ENCODE measurements at places on chromosomes 1 and 21. TPM values are rescaled to one million over a fixed set of nuclear protein-coding genes. Genes with fewer than 3 reads are reported as not detected.

The MAP10 gene
- 2.4 TPM for total RNA-seq

The LHX8 gene
- not detected for total RNA-seq

The RGS13 gene
- not detected for total RNA-seq

The PADI2 gene
- 147 TPM for total RNA-seq

The RNF207 gene
- 53.5 TPM for total RNA-seq

The GNAT2 gene
- total RNA-seq: not detected

The IQGAP3 gene
- total RNA-seq: 1.5 TPM

The CDKN2C gene
- total RNA-seq: 2.8 TPM

GRCh38 chr1:89996450-89997110 is 1.7 kb downstream of the ZNF326 start:
- peak; percentile 25 for DNase-seq

DNA sequence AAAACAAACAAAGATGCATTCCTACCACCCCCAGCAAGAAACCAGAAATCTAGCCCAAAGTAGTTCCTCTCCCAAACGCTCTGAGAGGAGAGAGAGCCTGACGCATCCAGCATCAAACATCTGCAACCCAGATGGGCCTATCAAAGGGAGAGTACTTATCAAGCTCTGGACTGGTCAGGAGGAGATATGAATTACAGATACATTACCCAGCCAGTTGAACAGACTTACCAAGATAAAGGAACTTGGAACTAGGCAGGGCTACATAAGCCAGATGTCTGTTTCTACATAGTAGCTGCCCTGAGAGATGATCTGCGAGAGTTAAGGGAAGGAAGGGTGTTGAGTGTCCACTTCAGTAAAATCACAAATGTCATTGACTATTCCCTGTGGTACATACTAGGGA is 138.4 kb downstream of the PAPPA2 start:
- DNase-seq: no peak

GRCh38 chr1:186682736-186683135 is 2.5 kb upstream of the PTGS2 start:
- DNase-seq: peak; percentile 2

DNA sequence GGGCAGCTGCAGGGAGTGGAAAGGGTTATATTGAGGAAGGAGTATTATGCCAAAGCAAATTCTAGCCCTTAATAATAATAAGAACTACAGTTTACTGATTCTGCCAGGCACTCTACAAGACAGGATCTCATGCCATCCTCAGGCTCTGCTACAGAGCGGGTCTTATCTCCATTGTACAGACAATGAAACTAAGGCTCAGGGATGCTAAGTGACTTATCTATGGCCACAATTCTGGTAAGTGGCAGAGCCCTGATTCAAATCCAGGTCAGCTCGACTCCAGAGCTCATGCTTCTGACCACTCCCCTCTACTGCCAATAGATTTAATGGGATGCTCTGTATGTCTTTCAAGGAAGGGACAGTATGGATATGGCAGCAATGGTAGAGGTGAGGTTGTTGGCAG is 146.1 kb upstream of the CD34 start:
- DNase-seq: no peak

DNA sequence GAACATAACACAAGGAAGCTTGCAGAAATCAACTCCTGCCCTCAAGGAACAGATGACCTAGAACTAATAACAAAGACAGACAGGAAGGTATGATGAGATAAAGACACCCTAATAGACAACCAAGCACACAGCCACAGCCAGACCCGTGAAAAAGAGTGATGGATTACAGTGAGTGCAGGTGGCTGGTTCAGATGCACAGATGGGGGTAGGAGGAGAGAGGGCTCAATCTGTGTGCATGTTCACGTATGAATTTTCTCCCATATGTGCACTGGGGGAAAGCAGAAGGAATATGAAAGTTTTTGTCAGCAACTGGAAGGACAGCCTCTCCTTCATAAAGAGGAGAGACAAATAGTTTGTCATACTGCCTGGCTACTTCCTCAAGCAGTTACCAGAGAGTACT is 367.1 kb downstream of the PBX1 start:
- DNase-seq: no peak

GRCh38 chr1:173195596-173196088 is 11.5 kb downstream of the TNFSF4 start:
- DNase-seq: no peak

DNA sequence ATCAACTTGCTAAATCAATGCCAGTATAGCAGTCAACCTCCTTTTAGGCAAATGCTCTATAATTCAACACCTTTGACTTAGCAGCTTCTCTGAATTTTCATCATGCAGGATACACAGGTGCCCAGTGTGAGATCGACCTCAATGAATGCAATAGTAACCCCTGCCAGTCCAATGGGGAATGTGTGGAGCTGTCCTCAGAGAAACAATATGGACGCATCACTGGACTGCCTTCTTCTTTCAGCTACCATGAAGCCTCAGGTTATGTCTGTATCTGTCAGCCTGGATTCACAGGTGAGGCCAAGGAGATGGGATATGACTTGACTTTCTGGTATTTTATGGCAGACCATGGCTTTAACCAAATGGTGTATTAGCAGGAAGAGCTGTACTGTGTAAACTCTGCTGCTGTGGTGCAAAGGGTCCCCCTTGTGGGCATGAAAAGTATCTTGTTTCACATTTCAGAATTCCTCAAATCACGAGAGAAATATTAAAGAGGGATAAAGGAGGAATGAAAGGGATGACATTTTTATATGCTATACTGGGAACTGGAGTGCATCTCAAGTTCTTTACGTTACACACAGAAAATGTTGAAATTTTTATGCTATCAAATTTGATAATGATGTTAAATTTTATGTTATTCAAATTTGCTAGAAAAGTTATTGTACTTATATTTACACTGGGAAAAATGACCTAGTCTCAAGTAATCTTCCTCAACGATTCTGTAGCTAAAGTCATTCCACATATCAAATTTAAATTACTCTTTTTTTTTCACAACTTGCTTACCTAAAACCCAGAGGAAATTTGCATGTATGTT is 88.9 kb downstream of the CRB1 start:
- peak; percentile 64 for DNase-seq

- no peak for DNase-seq
Observed at GRCh38 chr1:48291421-48291820, 68.9 kb downstream of the SLC5A9 start.

- peak; percentile 22 for DNase-seq
Observed at GRCh38 chr21:17550671-17551308, 37.9 kb downstream of the CXADR start.

- DNase-seq: no peak
Observed at GRCh38 chr1:53324321-53324720, 3.5 kb downstream of the LRP8 start.

GRCh38 chr1:168106274-168106673 is 30.5 kb downstream of the GPR161 start:
- no peak for DNase-seq

DNA sequence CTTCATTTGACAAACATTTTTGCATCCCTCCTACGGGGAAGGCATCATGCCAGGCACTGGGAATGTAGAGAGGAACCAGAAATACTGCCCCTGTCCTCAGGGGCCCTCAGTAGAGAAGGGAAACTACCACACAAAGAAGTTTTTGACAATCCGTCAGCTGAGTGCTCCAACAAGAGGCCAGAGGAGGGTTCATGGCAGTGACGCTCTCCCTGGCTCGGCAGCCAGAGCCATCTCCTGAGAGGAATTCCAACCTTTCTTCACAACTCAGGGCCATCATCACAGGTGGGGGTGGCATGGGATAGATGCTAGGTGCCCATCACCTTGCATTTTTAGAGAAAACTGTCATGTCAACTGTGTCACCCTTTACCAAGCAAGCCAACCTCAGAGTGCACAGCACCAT is 154.1 kb downstream of the HIVEP3 start:
- DNase-seq: no peak

DNA sequence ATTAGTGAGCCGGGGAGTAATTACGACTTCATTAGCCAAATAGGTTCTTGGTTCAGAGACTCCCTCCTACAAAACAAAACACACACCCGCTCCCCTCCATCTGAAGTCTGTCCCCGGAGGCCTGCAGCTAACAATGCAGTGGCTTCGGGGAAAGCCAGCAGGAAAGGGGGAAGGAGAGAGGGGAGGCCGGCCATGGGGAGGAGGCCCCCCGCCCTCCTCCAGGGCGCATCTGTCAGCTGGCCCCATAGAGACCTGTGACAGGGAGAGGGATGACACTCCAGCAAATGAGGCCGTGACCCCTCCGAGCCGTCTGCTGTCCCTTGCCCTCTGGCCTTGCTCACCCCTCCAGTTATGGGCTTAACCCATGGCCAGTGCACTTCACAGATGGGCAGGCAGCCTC is 12.1 kb upstream of the CNTN2 start:
- no peak for DNase-seq

GRCh38 chr21:46284077-46284644 is 1.2 kb downstream of the MCM3AP start:
- no peak for DNase-seq

DNA sequence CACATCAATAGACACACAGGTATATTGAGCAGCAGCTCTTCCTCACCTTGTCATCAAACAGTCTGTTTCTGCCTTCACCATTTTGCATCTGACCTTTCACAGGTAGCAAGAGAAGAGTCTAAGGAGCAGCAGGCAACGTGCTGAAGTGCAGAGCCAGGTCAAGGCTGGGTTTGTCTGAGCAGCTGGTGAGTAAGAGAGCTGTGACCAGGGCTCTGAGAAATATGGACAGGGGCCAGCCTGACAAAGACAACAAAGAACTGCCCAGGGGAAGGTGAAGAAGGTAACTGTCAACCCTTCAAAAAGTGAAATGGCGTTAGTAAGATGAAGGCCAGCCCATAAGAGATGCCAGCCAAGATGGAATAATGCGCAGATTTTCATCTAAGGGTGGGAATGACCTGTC is 58.9 kb upstream of the LRRC8D start:
- peak; percentile 12 for DNase-seq

DNA sequence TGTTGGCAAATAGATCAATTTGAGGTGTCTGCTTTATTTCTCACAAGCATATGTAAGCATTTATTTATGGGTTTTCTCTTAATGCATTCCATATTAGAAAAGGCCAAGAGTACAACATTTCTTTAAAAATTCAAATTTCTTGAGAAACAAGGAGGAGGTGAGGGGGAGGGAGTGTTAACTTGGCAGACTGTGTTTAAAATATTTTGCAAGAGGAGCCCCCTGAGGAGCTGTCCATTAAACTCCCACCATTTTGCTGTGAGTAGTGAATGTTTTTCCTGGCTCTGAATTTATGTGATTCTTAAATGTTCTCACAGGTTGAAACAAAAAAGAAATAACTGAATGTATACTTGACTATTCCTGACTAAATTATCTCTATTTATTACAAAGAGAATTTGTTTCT is 363.8 kb downstream of the PTPRC start:
- no peak for DNase-seq

DNA sequence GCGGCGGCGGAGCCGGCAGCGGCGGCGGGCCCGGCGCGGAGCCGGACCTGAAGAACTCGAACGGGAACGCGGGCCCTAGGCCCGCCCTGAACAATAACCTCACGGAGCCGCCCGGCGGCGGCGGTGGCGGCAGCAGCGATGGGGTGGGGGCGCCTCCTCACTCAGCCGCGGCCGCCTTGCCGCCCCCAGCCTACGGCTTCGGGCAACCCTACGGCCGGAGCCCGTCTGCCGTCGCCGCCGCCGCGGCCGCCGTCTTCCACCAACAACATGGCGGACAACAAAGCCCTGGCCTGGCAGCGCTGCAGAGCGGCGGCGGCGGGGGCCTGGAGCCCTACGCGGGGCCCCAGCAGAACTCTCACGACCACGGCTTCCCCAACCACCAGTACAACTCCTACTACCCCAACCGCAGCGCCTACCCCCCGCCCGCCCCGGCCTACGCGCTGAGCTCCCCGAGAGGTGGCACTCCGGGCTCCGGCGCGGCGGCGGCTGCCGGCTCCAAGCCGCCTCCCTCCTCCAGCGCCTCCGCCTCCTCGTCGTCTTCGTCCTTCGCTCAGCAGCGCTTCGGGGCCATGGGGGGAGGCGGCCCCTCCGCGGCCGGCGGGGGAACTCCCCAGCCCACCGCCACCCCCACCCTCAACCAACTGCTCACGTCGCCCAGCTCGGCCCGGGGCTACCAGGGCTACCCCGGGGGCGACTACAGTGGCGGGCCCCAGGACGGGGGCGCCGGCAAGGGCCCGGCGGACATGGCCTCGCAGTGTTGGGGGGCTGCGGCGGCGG is 1.0 kb downstream of the ARID1A start:
- DNase-seq: no peak

DNA sequence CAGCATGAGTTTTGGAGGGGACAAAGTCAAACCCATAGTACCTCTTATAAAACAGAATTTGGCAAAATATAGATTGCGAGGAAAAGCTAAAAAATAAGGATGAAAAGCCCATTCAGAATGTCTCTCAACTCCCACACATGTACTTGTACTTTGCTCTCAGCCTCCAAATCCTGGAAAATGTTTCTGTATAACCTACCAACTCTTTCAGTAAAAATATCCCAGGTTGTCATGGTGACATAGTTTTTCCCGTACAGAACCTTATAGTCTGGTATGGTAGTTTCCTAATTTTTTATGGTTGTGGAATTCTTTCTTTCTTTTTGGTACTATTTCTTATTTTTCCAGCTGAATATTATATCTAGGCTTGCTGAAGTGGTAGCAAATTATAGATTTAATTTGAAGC is 15.5 kb upstream of the RPS6KC1 start:
- DNase-seq: no peak

DNA sequence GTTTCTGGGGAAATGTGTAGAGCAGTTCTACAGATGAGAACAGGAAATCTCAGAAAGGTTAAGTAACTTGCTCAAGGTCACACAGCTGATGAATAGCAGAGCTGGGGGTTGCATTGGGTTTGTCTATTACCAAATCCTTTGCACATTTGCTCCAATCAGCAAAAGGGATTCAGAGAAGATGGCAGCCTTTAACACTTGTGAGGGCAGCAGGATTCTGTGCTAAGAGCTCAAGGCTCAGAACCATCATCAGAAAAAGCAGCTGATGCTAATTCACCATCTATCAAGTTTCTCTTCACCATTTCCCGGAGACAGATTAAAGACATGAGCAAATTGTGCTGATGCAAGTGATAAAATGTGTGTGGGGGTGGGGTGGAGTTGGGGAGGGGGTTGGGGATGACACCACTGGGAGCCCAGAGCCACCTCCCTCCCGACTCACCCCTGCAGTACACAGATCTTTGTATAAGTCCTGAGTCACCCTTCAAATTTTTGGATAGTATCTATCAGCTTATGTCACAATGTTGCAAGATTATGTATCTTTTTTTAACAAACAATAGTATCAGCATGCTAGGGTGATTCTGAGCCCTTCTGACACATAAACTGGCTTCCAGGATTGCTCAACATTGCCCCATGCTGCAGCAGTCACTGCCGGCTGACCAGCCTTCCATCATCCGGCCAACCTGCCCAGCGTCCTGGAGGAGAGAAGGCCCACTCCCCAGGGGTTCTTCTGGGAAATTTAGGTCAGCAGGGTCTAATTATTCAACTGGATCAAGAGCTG is 2.8 kb upstream of the SPSB1 start:
- DNase-seq: peak; percentile 97

- DNase-seq: no peak
Observed at GRCh38 chr1:116739371-116740012, 14.7 kb upstream of the CD2 start.

DNA sequence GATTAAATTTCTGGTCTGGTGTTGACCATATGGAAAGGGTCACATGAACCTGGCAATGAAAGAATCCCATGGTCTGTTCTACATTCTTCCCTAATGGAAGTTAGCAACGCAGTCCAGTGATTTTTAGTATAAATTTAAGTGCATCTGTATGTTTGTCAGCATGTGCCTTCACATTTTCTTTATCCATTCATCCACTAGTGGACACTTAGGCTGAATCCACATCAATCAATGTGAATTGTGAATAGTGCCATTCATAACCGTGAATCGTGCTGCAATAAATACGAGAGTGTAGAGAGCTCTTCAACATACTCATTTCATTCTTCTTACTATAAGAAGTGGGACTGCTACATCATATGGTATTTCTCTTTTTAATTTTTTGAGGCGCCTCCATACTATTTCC is 12.7 kb upstream of the IFI16 start:
- no peak for DNase-seq

Measured in renal cortical epithelial cell (primary cell).